ENCODE measurements at places on chromosomes 4 and X.

DNA sequence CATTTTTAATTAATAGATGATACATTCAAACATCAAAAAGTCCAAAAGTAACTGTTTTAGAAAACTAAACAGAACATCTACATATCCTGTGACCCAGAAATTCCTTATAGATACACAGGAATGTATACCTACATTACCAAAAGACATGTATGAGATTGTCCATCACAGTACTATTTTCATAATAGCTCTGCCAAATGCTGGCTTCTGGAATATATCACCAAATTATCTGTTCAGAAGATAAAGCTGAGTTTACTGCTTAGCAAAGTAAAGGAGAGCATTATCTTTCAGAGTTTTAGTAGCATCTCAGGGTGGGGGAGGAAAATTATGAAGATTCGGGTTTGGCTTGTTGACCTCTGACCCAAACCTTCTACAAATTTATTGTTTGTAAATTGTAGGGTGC, 368.9 kb upstream of the SLC7A11 start:
- DNase-seq, result no peak

DNA sequence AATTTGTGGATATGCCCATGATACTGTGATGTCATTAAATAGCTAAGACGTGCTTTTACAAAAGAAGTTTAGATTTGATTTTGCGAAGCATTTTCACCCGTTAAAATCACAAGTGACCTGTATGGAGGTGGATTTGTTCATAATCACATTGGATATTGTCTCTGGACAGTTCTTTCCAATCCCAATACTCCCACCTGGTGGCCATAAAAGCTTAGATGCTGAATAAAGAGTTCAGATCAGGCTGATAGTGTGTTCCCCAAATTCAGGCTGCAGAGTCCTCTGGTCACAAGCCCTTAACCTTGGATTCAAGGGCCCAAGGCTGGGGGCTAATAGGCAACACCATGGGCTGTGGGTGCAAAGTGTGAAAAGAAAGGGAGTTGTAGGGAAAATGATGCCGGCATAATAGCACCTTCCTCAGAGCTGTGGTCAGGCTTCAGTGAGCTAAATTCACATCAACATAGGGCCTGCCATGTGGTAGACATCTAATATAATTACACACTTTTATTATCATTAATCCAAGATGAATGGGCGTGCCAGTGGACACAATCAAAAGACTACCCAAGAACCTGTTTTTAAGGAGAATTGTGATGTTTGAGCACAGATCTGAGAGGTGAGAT, 28.1 kb downstream of the SMIM43 start:
- DNase-seq, result no peak

GRCh38 chr4:181966104-181966551, 277.1 kb upstream of the TENM3 start:
- DNase-seq, result no peak

DNA sequence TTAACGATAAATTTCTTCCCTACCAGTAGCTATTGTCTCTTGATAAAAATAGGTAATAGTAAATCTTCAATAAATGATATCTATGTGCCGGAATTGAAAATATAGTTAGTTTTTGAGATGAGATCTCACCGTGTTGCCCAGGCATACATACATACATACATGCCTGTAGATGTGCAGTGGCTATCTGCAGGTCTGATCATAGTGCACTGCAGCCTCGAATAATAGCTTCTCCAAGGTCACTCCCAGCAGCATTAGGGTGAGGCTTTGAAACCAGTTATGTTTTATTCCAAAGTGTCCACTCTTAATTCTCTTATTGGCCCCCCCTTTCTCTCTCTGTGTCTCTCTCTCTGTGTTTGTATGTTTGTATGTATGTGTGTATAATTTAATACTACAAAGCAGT, 37.5 kb downstream of the ZFX start:
- no peak for DNase-seq

GRCh38 chr4:82201805-82202641, 171.8 kb downstream of the HNRNPD start:
- DNase-seq, result peak; percentile 16

- peak; percentile 11 for DNase-seq
Observed at GRCh38 chrX:9942086-9942485, 25.1 kb upstream of the CLDN34 start.

- no peak for DNase-seq
Observed at GRCh38 chr4:56668267-56668666, 12.8 kb downstream of the HOPX start.

GRCh38 chr4:184668511-184669114, 19.1 kb downstream of the PRIMPOL start:
- no peak for DNase-seq

DNA sequence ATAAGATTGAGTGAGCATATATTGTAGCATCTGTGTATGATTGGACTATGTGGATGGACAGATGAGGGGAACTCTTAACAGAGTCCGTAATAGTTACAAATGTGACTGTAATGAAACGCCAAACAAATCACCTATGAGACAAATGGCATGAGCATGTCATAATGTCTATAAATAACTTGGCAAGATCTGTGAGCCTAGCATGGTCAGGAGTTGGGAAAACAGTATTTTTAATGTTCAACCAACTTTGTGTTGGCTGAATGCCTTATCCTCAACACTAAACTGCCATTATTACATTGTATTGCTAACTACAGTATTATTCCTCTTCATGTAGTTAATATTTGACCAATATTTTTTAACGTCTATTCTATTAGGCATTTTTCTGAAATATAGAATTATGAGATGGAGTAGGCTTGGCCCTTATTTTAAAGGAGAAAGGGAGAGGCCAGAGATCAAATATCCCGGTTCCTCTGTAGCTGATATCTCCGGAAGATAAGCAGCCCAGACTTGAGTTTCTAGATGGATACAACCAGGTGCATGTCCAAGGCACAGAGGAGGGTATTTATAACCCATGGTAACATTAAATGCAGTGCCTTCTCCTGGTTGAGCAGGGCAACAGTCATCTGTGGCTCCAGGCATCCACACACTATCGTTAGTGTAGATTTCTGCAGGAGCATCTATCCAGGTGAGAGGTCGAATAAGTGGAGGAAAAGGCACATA, 32.7 kb downstream of the PF4 start:
- no peak for DNase-seq

GRCh38 chr4:170656506-170656905, 566.8 kb upstream of the AADAT start:
- DNase-seq, result no peak

- DNase-seq, result no peak
Observed at GRCh38 chr4:31246856-31247255, 526.7 kb downstream of the PCDH7 start.

DNA sequence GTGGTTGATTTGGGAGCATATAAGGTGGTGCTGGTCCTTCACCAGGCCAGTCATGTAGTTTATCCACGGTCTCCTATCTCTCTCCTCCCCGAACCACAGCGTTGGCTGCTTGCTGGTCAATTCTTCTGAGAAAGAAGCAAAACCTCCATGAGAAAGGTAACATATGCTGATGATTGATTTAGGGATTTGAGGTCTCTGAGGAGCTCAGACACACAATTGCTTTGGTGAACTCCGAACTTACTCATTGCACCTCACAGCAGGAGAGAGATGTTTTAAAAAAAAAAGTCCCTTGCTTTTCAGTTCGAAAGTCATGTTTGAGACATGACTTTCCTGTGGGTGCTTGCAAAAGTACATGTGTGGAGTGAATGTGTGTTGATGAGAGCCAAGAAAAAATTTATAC, 100.2 kb downstream of the TSPAN7 start:
- no peak for DNase-seq

- no peak for DNase-seq
Observed at GRCh38 chr4:80016506-80016905, 56.5 kb downstream of the ANTXR2 start.

DNA sequence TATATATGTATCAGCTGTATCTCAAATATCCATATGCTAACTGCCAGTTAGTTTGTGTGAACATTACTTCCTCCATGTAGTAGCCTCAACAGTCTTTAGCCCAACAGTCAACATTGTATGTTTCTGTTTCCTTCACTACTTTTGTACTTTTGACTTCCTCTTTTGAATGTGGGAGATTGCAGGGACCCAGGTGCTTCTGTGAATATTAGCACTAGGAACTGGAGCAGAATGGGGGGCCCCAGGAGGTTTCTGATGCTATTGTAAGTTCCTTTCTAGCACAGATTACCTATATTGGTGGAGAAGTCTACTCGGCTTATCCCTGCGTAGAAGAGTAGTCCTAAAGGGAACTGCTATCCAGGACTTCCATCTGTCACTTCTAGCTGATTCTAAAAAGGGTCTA, 2.3 kb downstream of the PLAC8 start:
- peak; percentile 57 for DNase-seq

GRCh38 chr4:11719879-11720278, 291.2 kb upstream of the HS3ST1 start:
- DNase-seq, result no peak

GRCh38 chr4:149718500-149718899, 97.1 kb downstream of the IQCM start:
- DNase-seq, result no peak

GRCh38 chr4:94536649-94537469, 85.1 kb downstream of the PDLIM5 start:
- DNase-seq, result no peak

DNA sequence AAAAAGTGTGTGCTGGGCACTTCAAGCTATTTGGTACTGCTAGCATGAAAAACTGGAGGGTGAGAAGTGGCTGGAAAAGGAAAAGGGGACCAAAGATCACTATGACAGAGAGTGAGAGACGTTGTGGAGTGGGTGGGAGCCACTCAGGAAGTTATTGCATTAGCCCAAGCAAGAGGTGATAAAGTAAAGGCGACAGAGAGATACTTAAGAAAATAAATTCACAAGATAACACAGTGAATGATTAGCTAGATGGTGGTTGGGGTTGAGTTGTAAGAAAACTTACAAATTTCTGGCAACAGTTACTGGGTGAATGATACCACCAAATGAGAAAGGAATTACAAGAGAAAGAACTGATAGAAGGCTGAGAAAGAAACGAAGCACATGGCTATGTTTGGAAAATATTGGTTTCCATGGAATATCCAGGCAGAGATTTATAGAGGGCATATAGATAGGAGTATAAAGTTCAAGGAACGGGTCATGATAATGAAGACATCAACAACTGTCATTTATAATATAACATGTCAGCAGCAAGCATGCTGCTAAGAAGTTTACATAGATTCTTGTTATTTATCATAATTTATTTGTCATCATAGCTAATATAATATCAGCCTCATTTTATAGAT, 60.7 kb downstream of the CASK start:
- no peak for DNase-seq

GRCh38 chr4:36493251-36493650, 211.8 kb downstream of the DTHD1 start:
- DNase-seq, result no peak

GRCh38 chr4:176945334-176945733, 152.6 kb upstream of the VEGFC start:
- no peak for DNase-seq

DNA sequence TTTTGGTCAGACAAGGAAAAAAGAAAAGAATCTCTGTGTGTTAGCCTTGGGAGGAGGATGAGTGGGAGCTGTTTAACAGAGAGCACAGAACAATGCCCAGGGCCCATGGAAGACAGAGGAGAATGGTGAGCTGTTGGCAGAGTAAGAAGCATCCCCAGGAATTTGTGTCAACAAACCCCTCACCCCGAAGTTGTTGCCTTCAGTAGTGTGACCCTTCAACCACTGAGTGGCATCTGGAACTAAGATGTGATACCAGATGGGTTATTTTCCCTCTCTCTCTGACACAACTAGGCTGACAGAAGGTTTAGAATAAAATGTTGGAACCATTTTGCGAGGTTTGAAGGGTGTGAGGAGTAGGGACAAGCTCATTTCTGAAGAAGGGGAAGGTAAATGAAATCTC, 25.1 kb downstream of the IGSF1 start:
- DNase-seq, result no peak

- DNase-seq, result no peak
Observed at GRCh38 chr4:6337331-6337935, 67.8 kb downstream of the WFS1 start.

GRCh38 chr4:76758996-76759395, 138.9 kb downstream of the SOWAHB start:
- no peak for DNase-seq

GRCh38 chr4:73904491-73904890, 35.3 kb downstream of the CXCL1 start:
- no peak for DNase-seq

GRCh38 chr4:109049926-109050325, 252.5 kb downstream of the COL25A1 start:
- DNase-seq, result no peak

GRCh38 chrX:129823115-129823514, 20.6 kb downstream of the ZDHHC9 start:
- DNase-seq, result peak; percentile 25

DNA sequence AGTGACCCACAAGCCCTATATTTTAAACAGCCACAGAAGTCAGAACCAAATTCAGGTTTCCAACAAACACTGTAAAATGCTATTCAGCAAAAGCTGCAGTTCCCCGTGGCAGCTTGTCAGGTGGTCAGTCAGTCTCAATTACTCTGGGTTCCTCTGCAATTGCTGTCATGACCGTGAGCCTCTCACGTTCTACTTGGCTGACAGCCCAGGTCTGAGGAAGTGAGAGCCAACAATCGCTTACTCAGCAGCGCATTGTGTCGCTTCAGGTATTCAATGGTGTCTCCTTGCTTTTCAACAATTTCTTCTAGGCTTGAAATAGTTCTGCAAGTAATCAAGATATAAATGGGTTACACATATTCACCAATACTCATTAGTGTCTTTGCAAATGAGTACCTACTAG, 25.8 kb downstream of the TRIM75 start:
- no peak for DNase-seq

- DNase-seq, result no peak
Observed at GRCh38 chrX:42093756-42094155, 170.4 kb upstream of the CASK start.

DNA sequence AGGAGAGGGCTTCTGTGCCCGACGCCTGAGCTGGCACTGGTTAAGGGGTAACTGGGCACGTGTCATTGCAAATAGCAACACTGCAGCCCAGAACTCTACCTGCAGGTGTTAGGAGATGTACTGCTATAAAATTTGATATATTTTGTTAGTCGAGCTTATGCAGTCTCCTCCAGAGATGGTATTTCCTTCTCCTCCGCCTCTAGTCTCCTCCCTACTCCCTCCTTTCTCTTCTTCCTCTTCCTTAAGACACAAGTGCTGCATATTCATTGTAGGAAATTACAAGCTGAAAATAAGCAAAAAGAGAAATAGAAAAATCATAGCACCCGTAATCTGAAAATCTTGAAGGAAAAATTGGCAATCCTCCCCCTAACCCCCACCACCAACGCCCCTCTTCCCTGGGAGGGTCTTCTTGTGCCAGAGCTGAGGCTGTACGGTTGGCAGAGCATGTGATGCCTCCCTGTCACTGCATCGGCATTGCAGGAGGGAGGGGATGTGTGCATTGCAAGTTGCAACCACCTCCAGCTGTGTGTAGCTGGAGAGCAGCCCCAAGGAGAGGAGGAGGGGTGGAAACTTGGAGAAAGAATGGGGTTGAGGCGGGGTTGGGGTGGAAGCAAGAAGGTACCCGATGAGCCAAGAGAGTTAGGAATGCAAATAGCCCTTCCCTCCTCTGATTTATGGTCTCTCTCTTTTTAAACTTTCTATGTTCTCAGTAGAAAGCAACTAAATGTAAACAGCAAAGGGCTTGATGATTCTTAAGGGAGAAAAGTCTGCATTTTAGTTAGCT, 48.3 kb upstream of the MND1 start:
- no peak for DNase-seq
